CD4-positive, CD25-positive, alpha-beta regulatory T cell (primary cell): ENCODE measurements at places on chromosomes 4 and X.

- H3K4me1 ChIP-seq: no peaks in the 10 kb centered on the region
- peaks cover 4% of the 10 kb centered on the region for H3K36me3 ChIP-seq
- H3K27ac ChIP-seq: no peak overlapping the region
- no peak overlapping the region for H3K4me3 ChIP-seq
- DNase-seq: no peak
- H3K27me3 ChIP-seq: no peaks in the 10 kb centered on the region
These were observed 91.9 kb downstream of the TSPAN5 start for GRCh38 chr4:98566361-98567008.

DNA sequence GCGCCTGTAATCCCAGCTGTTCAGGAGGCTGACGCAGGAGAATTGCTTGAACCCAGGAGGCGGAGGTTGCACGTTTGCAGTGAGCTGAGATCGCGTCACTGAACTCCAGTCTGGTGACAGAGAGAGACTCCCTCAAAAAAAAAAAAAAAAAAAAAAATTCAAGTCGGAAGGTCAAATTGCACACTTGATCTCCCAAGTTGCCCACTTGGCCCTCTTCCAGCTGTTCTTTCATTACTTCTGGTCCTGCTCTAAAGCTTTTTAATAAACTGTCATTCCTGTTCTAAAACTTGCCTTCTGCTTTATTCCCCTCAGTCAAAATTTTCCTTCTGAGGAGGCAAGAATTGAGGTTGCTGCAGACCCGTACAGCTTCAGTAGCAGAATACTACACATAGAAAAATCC lies 2358.0 kb downstream of the ARAP2 start:
- no peaks in the 10 kb centered on the region for H3K4me1 ChIP-seq
- no peak overlapping the region for H3K27ac ChIP-seq
- no peak for DNase-seq
- no peaks in the 10 kb centered on the region for H3K27me3 ChIP-seq
- no peaks in the 10 kb centered on the region for H3K36me3 ChIP-seq

- H3K27me3 ChIP-seq: no peaks in the 10 kb centered on the region
- no peaks in the 10 kb centered on the region for H3K36me3 ChIP-seq
- H3K4me3 ChIP-seq: no peak overlapping the region
- H3K4me1 ChIP-seq: no peaks in the 10 kb centered on the region
- DNase-seq: no peak
These were observed 1071.2 kb upstream of the ADGRL3 start for GRCh38 chr4:60128888-60129287.

DNA sequence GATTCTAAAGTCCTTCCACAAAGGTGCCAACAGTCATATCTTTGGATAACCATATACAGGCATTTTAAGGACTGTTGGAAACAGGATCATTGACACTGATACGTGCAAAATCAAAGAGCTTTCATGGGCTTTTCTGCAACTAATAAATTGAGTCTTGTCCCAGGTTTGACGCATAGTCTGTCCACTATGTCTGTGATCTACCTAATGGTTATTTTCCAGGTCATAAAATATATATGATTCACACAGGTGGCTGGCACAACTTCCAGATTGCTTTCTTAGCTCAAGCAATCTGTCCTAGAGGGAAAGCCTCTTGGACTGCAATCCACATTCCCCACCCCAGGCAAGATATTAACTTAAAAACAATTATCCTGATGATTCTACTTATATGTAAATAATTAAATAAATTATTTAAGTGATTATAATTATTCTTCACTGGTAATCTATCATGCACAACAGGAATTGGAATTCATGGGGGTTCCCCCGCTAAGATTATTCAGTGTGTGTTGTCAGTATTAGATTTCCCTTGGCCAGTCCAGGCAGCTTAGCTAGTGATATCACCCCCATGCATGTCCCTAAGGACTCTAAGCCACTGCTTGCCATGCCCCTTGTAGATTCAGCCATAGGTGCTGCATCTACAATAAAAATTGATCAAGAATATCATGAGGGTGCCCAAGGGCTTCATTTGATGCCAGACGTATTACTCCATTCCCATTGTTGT lies 97.8 kb downstream of the TLL1 start:
- H3K27ac ChIP-seq: no peak overlapping the region
- no peaks in the 10 kb centered on the region for H3K27me3 ChIP-seq
- H3K36me3 ChIP-seq: no peaks in the 10 kb centered on the region

DNA sequence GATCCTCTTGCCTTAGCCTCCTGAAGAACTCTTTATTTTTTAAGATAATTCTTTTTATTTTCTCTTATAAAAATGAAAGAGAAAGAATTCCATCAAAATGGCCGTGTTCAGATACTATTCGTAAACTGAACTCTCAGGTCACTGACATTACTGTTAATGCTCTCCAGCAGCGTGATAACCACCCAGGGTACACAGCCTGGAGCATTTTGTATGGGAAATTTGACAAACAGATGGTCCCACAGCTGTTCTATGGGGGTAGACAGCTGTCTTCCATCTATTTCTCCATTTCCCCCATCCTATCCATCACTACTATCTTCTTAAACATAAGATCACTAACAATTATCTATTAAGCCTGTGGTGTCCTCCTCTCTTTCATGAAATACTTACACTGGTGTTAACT lies 47.8 kb downstream of the SYNPO2 start:
- H3K36me3 ChIP-seq: no peaks in the 10 kb centered on the region
- H3K27ac ChIP-seq: no peak overlapping the region
- H3K4me1 ChIP-seq: no peaks in the 10 kb centered on the region
- no peak overlapping the region for H3K4me3 ChIP-seq
- H3K27me3 ChIP-seq: peaks cover 4% of the 10 kb centered on the region

DNA sequence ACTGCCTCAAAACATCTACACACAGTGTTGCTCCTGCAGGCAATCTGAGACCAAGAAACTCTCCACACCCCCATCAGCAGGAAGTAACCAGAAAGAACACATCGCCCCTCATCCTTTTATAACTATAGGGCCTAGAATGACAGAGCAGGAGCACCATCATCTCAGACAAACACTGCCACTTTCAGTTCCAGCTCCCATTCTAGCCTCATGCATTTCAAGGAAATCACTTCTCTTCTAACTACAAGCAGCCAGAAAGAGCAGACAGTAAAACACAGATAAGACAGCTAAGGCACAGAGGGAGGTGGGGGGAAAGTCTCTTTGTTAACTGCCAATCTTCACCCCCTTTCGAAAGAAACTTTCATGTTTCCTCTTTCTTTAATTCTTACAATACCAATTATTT lies 102.6 kb upstream of the TENT5D start:
- no peak overlapping the region for H3K27ac ChIP-seq
- no peaks in the 10 kb centered on the region for H3K36me3 ChIP-seq
- H3K4me1 ChIP-seq: no peaks in the 10 kb centered on the region
- no peaks in the 10 kb centered on the region for H3K27me3 ChIP-seq

DNA sequence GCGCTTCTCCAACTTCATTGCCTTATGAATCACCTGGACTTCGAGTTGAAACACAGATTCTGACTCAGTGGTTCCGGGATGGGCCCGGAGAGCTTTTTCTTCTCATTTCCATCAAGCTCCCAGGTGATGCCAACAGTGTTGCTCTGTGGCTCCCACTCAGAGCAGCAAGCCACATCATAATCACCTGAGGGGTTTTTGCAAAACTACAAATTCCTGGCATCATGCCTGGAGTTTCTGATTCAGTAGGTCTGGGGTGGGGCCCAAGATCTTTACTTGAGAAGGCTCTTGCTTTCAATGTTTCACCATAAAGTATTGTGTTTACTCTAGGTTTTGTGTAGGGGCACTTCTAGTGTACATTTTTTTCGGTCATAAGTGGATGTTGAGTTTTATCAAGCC lies 7.0 kb downstream of the MTM1 start:
- no peaks in the 10 kb centered on the region for H3K36me3 ChIP-seq
- no peaks in the 10 kb centered on the region for H3K27me3 ChIP-seq
- peaks cover 58% of the 10 kb centered on the region for H3K4me1 ChIP-seq
- H3K4me3 ChIP-seq: peak overlapping the region; percentile 80
- peak overlapping the region; percentile 79 for H3K27ac ChIP-seq

GRCh38 chrX:39936886-39937770 lies 160.6 kb downstream of the BCOR start:
- no peak for DNase-seq
- peak overlapping the region; percentile 61 for H3K4me3 ChIP-seq
- no peaks in the 10 kb centered on the region for H3K36me3 ChIP-seq

DNA sequence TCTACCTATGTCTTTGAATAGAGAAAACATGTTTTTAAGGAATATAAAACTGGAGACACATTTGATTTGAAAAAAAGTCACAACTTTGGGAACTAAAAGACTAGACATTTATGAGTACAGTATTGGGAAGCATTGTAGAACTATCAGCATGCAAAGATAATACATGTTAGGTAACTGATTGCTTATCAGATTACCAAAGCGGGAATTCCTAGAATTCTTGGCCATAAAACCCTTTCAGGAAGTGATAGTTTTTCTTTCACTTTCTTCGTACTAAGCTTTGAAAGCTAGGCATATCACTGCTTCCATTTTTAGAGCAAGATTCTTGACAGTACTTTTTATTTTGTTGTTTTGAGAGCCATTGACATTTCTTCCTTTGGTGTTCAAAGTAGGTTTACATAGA lies 646.6 kb upstream of the PITX2 start:
- no peaks in the 10 kb centered on the region for H3K36me3 ChIP-seq
- no peak overlapping the region for H3K4me3 ChIP-seq
- H3K27me3 ChIP-seq: no peaks in the 10 kb centered on the region
- DNase-seq: no peak
- no peaks in the 10 kb centered on the region for H3K4me1 ChIP-seq

DNA sequence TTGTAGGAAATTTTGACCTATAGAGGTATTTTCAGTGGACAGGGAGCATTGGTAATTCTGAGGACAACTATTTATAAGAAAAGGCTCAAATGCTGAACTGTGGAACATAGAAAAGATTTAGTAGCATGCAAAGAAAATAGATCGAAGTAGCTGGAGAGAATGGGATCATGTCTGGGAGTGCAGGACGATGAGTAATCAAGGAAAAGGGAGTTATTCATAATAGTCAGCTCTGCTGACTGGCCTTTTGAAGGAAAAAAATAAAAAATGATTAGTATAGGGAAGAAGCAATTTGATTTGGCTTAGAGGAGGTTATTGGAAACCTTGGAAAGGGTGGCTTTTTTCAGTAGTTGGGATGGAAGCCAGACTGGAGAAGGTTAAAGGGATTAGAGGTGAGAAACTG lies 22.9 kb upstream of the ANK2 start:
- H3K27ac ChIP-seq: no peak overlapping the region
- no peaks in the 10 kb centered on the region for H3K27me3 ChIP-seq
- no peak overlapping the region for H3K4me3 ChIP-seq
- no peak for DNase-seq
- no peaks in the 10 kb centered on the region for H3K4me1 ChIP-seq
- H3K36me3 ChIP-seq: no peaks in the 10 kb centered on the region
